ENCODE measurements at places on chromosomes 3 and 15.

- no peak for DNase-seq
Measured at GRCh38 chr15:100172356-100173024, 169.3 kb downstream of the ADAMTS17 start.

- no peak for DNase-seq
Measured at GRCh38 chr3:51519848-51520247, 18.7 kb upstream of the RAD54L2 start.

DNA sequence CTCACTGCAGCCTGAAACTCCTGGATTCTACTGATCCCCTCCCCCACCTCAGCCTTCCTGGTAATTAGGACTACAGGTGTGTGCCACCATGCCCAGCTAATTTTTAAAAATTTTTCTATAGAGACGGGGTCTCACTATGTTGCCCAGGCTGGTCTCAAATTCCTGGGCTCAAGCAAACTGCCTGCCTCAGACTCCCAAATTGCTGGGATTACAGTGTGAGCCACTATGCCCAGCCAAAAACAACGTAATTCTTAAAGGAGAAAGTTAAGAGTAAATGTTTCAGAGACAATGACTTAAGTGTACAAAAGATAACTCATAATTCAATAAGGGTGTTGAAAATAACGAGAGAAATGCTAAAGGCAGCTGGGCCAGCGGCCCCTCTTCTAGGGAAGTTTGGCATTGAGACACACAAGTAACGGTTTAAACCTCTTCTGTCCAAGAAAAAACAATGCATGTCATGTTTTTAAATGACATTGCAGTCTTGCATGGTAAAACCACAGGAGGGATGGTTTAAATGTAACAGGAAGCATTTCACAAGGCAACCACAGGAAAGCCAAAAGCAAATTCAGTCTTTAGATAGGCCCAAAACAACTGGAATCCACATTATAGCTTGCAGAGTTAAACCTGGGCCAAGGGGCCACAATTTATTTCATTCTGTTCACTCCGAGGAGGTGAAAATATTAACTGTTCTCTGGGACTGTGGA, 5.1 kb downstream of the PROK2 start:
- DNase-seq = no peak

DNA sequence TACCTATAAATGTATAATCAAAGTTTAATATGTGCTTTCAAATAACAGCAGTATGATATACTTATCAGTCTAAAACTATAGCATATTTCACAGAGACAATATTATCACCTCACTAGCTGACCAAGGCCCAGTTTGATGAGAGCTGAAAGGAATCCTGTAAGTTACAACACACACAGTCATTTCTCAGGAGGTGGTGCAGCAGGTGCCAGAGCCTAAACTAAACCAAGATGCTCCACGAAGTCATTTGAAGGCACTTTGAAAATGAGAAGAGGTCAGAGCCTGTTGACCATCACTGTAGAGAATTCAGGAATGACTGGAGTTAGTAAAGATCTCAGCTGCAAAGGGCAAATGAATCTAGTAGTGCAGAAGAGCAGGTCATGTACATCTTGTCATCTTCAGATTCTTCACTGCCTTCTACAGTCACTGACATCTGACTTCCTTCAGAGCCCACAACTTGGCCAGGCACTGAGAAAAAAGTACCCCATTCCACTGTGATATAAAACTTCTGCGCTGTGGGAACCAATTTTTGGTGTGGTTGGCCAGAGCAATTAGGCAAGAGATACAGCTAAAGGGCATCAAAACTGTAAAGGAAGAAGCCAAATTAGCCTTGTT, 7.9 kb downstream of the GBE1 start:
- no peak for DNase-seq

DNA sequence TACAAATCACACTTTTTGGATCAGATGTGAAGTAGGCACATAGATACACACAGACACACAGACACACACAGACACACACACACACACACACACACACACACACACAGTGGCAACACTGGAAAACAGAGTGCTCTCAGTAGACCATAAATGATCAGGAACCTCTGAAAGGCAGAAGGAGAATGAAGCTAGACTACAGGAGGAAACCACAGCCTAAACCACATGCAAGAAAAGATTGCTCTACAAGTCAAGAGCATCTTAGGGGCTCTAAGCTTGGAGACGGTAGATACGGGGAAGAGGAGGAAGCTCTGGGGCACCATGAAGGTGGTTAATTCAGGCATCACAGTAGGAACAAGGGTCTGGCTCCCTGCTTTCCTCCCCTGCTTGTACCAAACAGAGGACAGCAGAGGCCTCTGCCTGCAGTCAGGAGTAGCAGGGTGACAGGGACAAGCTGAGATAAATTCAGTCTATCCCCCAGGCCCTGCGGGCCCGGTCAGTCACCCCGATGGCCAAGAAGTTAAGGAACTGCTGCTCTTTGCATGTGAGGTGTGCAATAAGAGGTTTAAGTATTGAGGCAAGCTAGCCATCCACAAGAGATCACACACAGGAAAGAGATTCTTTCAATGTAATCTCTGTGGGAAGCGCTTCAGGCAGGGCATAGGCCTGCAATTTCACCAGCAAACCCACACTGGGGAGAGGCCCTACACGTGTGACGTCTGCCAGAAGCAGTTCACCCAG, 23.5 kb upstream of the ARPIN start:
- no peak for DNase-seq

DNA sequence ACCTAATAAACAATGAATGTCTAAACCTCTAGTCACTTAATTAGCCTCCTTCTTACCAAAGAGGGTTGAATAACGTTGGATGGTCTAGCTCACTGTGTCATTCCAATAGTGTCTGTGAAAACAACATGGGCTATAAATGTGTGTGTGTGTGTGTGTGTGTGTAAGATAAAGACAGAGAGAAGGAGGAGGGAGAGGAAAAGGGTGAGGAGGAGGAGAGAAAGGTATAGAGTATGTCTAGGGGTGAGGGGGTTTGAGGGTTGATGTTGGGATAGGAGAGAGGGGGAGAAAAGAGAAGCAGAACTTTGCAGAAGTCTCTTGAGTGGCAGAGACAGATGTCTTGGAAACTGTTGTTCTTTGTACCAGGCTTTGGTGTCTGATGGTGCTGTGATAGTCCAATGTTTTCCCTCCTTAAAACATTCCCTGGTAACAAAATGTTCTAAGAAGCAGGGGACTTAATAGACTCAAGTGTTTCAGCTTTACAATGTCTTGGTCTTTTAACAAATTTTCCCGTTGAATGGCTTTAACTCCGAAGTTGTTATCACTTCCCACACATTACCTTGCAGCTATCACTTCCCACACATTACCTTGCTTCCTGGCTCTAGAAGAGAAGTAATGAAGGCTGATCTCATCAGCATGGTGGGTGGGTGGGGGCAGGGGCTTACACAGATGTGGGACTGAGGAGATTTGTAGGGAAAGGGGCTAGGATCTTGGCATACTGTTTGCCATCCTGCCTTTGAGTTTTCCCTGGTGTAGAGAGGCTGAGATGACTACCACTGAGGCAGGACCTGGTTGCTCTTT, 57.8 kb upstream of the ETV5 start:
- no peak for DNase-seq

DNA sequence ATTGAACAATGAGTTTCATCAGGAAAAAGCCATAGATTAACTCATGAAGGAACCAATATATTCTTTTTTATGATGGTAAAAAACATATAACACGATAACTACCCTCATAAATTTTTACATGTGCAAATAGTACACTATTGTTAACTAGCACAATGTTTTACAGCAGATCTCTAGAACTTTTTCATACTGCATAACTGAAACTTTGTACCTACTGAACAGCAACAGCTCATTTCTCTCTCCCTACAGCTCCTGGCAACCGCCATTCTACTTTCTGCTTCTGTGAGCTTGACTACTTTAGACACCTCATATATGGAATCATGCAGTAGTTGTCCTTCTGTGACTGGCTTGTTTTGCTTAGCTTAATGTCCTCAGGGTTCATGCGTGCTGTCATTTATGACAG, 235.4 kb downstream of the NFKBIZ start:
- DNase-seq = no peak

GRCh38 chr3:32862936-32863487, 45.2 kb downstream of the TRIM71 start:
- DNase-seq = no peak

- DNase-seq = no peak
Measured at GRCh38 chr3:159130108-159130507, 328.3 kb downstream of the MFSD1 start.

GRCh38 chr3:11373654-11374053, 101.5 kb downstream of the ATG7 start:
- DNase-seq = no peak

- no peak for DNase-seq
Measured at GRCh38 chr3:84547207-84547606, 411.6 kb upstream of the CADM2 start.

- no peak for DNase-seq
Measured at GRCh38 chr3:188518835-188519452, 365.0 kb downstream of the LPP start.

DNA sequence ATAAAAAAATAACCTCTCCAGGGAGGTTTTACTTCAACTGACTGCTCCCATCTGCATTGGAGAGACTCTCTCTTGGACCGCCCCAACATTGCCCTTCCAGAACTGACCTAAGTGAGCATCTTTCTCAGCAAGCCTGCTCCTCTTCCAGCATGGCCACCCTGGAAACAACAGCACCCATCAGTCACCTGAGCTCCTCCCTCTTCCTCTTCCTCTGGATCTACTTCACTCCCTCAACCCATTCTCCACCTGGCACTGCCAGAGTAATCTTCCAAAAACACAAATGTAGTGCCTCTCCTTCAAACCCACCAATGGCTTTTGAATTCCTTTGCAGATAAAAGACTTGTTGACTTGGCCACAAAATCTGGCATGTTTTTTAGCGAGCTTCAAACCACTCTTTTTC, 128.8 kb upstream of the NR2F2 start:
- DNase-seq = no peak

GRCh38 chr15:63852407-63852806, 18.7 kb upstream of the HERC1 start:
- DNase-seq = no peak

DNA sequence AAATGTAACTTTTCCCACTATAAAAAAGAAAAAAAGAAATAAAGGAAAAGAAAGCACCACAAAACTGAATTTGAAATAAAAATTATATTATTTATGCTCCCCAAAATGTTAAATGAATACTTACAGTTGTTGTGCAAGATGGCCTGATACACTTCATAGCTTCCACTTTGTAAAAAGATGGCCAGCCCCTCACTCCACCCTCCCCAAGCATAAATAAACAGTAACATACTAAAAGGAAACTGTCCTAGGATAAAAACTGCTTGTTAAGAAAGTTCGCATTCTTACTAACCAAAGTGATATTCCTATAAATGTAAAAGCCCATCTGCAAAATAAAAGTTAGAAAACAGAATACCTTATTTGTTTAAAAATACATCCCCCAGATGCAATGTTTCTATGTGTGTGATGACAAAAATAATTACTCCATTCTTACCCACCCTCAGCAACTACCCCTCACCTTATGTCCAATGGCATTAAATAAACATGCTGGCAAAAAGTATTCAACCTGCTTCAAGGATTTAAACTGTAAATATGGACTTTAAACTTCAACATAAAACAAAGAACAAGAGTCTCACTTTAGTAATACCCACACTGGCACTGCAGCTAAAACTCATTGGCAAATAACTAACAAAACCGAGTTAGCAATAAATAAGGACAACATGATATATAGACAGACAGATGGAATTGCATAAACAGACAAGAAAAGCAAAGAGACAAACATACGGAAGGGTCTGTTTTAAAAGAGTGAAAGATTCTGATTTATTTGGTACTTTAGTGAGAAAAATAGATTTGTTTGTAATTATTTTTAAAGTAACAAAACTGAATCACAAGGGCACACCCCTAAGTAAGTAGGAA, 47.7 kb downstream of the ZBTB20 start:
- DNase-seq = no peak

- DNase-seq = no peak
Measured at GRCh38 chr3:39935261-39935660, 125.9 kb downstream of the MYRIP start.

GRCh38 chr3:61985020-61985419, 388.3 kb downstream of the FEZF2 start:
- no peak for DNase-seq

DNA sequence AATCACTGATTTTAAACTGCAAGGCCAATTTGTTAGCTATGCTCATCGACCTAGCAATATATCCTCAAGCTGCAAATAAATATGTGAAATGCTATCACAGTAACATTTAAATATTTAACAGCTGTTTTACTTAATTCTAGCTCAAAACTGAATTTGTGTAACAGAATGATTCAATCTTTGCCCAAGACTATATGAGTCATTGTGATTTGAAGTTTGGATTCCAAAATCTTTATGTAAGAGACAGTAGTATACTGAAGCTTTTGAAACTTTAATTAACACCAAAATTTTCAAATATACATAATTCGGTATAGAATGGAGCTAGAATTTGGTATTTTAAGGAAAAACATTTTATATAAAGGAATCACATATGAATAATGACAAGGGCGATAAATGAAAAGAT, 603.0 kb upstream of the ROBO2 start:
- no peak for DNase-seq

- no peak for DNase-seq
Measured at GRCh38 chr3:12751571-12751970, 7.5 kb downstream of the TMEM40 start.

DNA sequence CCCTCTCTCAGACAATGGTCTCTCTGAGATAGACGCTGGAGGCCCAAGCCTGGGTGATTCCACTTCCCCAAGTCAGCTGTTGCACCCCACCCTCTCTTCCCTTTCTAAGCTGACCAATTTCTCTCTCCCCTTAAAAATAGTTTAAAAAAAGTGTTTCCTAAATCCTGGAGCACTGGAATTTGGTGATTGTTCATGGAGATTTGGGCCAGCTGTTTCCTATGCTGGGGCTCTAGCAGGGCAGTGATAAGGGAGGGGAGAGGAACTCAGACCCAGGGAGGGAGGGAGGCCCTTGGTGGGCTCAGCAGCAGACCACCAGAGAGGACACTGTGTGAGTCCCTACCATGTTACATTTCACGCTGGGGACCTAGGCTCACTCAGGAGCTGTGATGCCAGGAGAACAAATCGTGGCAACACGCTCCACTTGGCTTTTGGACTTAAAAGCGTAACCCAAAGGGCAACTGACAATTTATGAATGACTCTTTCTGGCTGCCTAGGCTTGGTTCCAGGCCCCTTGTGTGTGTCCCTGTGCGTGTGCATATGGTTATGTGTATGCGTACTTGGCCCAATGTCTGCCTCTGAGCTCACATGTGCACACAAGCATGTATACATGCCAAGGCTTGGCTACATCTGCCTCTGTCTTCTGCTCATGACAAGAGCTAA, 59.8 kb upstream of the INSYN1 start:
- no peak for DNase-seq

DNA sequence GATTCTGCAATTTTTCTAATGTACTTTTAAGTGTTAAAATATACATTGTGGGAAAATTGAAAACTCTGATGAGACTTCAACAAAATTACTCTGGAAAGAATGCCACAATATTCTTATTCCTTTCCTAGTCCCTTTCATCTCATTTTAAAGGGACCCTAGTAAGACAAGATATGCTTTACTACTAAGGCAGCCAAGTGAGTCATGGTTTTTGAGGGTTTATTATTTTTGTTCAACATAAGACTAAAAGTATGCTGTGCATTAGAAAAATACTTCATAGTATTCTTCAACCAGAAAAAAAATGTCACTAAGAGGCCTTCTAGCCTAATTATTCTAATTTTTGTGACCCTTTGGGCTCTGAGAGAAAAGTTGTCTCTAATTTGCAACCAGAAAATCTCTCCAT, 7.4 kb downstream of the IL12A start:
- DNase-seq = no peak
